Epithelial cell of proximal tubule (primary cell): ENCODE measurements at places on chromosomes 7 and 10. TPM values are rescaled to one million over a fixed set of nuclear protein-coding genes. Genes with fewer than 3 reads are reported as not detected.

Gene CLCN1
- not detected in 2 replicates for total RNA-seq

Gene MMD2
- not detected in 2 replicates for total RNA-seq

Gene RNF148
- total RNA-seq, result 0.14 and 2.2 TPM in 2 replicates

Gene MYH16
- total RNA-seq, result 1.0 and 1.4 TPM in 2 replicates

Gene SSBP1
- 246 and 313 TPM in 2 replicates for total RNA-seq

Gene INHBA
- total RNA-seq, result 5.9 and 8.9 TPM in 2 replicates

Gene NME8
- total RNA-seq, result not detected in 2 replicates

Gene SUV39H2
- total RNA-seq, result 16.5 and 26.8 TPM in 2 replicates

Gene NODAL
- not detected in 2 replicates for total RNA-seq

Gene ACHE
- 0.51 and 3.3 TPM in 2 replicates for total RNA-seq

Gene ENTPD1
- not detected in 2 replicates for total RNA-seq

Gene CALHM3
- not detected in 2 replicates for total RNA-seq

Gene SLC16A9
- total RNA-seq, result 2.9 and 3.5 TPM in 2 replicates
